ENCODE measurements at places on chromosomes 1 and 21.
A peak's percentile ranks its signal among the peaks of the same experiment; 100 is the strongest.

- DNase-seq = no peak
These were observed 7.5 kb upstream of the KCNJ15 start for GRCh38 chr21:38249256-38249655.

DNA sequence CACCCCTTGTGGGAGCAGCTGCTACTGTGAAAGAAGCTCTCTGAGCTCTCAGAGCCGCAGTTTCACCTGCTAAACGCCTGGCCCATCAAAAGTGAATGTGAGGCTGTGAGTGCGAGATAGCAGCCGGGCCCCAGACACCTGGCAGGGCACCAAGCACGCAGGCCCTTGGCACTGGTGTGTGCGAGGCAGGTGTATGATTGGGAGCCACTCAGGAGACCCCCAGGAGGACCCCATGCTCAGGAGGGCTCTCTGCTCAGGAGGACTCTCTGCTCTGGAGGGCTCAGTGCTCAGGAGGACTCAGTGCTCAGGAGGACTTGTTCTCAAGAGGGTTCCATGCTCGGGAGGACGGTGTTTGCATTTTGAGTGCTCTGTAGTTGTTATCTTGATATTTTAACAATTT is 14.3 kb upstream of the ADARB1 start:
- no peak for DNase-seq

GRCh38 chr1:203396595-203397194 is 45.8 kb upstream of the FMOD start:
- no peak for DNase-seq

DNA sequence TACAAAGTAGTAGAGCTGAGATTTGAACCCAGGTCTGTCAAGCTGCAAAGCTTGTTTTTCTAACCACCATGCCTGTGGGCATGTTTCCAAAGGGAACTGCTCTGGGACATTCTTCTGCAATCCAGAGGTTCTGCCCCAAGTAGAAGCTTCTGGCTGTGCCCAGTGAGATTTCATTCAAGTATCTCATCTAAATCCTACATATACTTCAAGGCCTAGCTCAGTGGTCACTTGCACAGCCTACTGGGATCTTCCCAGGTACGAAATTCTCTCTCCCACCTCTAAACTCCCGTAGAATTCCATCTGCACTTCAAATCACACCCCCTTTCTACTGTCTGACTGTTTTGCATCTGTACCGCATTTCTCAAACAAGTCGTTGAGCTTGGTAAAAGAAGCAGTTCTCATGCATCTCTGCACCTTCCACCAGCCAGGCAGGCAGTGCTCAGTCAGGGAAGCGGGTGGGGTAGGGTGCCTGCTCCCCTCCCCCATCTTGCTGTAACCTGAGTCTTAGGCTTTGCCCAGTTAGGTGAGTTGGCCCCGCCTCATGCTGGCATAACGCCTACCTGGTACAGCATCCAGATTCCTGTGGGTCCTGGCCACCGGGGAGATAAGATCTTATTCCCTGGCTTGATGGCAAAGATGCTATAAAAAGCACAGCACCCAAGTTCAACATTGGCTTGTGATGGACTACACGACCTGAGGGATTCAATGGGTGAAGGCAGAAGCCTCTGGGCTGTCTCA is 13.5 kb downstream of the SLC9A1 start:
- DNase-seq = no peak

- DNase-seq = no peak
These were observed at the start of gene CYP4X1 for GRCh38 chr1:47023268-47024140. TSS of gene CYP4X1 (plus strand) at chr1:47023669. CDS start at chr1:47023818, 149 bp downstream.

- peak; percentile 3 for DNase-seq
These were observed 56.2 kb downstream of the NTNG1 start for GRCh38 chr1:107196973-107197562.

- no peak for DNase-seq
These were observed 132.6 kb downstream of the MRPS6 start for GRCh38 chr21:34205811-34206571.

GRCh38 chr21:42924433-42924751 is 1.0 kb downstream of the ERVH48-1 start:
- no peak for DNase-seq

DNA sequence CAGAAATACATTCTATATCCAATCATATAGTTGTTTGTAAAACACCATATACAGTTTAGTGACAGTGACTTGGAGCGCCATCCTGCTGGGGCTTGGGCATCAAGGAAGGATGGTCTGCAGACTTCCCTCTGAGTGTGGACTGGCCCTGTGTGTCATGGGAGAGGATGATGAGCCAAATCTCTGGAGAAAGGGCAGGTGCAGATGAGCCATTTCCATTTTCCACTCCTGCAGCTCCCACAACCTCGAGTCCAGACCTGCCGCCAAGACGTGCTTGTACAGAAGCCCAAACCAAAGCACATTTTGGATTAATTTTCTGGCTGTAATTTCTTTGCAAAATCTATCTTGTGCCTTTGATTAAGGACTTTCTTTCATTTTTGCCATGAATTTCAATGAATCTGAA is 48.3 kb upstream of the SLC22A15 start:
- DNase-seq = no peak

DNA sequence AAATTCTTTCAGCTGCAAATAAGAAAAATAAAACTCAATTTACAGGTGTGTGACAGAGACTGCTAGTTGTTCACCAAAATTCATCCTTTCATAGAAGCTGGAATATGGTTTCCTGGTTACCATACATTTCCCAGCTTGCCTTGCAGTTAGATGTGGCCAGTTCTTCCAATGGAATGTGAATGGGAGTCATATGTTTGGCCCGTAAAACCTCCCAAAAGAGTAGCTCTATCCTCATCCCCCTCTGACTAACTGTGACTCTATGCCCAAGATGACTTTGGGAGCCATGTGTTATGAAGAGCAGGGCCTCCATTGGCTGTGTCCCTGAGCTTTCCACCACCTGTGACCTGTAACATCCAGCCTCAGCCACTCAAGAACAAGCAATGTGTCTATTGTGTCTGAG is 90.6 kb upstream of the NGF start:
- DNase-seq = no peak

GRCh38 chr21:33514229-33514628 is 22.7 kb upstream of the DNAJC28 start:
- DNase-seq = no peak

DNA sequence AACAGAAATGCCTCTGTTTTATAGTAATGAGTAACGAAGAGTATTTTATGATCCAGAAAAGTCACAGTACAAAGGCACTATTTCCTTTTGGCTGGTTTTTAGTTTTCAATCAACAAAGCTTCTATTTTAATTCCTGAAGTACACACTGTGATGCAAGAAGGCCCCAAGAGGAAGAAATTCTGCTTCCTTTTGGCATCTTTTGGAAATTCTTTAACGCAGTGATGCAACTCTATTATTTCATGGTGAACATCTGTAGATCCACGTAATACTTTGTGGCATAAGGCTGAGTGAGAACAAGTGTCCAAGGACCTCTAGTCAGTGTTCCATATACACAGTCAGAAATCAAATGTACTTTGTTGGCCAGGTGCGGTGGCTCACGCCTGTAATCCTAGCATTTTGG is 137.5 kb downstream of the TGFB2 start:
- DNase-seq = no peak

Data from stimulated activated CD4-positive, alpha-beta T cell treated with anti-CD3 and anti-CD28 coated beads, Interleukin-2, amount 100 ng/mL, for 24 hours (primary cell).